ENCODE measurements at places on chromosomes 6 and 20. TPM values are rescaled to one million over a fixed set of nuclear protein-coding genes. Genes with fewer than 3 reads are reported as not detected.
A peak's percentile ranks its signal among the peaks of the same experiment; 100 is the strongest.

GRCh38 chr20:10376270-10377075 is 57.5 kb downstream of the MKKS start:
- DNase-seq = no peak

DNA sequence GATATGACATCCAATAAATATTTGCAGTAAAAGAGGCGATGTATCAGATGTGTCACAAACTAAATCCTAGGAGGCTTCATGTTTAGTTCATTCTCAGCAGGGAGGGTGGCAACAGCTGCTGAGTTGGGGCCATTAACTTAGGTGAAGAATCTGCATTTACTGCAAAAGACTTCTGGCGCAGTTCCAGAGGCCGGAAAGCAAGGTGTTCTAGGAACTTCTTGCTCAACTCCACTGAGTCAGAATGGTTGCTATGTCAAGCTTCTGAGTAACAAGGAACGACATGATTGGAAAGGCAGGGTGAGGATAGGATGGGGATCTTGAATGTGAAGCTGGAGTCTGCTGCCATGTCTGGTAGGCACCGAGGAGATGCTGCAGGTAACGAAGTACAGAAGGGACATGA is 11.7 kb downstream of the ADNP start:
- DNase-seq = peak; percentile 82

- DNase-seq = peak; percentile 29
Measured at GRCh38 chr6:154408891-154409500, 52.4 kb upstream of the IPCEF1 start.

DNA sequence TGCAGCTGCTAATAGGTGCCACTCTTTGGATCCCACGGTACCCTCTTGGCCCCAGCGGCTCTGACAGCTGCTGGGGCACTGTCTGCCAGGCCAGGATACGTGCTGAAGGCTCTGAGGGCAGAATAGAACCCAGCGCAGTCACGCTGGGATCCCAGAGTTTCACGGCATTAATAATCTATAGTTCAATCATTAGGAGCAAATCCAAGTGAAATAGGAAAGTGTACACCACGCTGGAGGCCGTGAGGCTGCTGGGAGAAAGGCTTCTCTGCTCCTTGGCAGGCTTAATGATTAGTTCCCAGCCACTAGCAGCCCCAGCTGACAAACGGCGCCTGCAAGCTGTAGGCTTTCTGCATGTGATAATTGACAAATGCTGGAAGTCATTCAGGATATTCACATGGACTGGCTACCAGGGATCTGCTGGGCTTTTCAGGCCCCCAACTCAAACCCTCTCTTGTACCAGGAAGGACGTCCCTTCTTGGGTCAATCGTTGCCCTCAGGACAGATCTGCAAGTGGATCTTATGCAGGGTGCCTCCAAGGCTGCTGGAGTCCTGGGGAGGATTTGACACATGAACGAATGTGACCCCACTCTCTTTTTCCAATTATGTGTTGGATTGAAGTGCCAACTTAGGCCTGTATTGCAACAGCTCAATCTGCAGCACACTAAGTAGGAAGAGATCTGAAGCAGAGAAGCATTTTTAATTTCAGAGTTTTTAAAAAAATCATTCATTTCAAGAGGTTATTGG is 50.1 kb upstream of the INSM1 start:
- no peak for DNase-seq

Gene SGK2
- 95.1 TPM for polyA plus RNA-seq

All from kidney (tissue), 22 donors.